Memory B cell (primary cell): ENCODE measurements at places on chromosomes 3 and 15.

DNA sequence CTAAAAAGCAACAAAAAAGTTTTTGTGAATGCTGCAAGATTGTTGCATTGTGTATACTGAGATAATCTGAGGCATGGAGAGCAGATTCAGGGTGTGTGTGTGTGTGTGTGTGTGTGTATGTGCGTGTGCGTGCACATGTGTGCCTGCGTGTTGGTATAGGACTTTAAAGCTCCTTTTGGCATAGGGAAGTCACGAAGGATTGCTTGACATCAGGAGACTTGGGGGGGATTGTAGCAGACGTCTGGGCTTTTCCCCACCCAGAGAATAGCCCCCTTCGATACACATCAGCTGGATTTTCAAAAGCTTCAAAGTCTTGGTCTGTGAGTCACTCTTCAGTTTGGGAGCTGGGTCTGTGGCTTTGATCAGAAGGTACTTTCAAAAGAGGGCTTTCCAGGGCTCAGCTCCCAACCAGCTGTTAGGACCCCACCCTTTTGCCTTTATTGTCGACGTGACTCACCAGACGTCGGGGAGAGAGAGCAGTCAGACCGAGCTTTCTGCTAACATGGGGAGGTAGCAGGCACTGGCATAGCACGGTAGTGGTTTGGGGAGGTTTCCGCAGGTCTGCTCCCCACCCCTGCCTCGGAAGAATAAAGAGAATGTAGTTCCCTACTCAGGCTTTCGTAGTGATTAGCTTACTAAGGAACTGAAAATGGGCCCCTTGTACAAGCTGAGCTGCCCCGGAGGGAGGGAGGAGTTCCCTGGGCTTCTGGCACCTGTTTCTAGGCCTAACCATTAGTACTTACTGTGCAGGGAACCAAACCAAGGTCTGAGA, 4.7 kb downstream of the BHLHE40 start:
- DNase-seq: peak; percentile 81

GRCh38 chr3:70543493-70543892, 231.1 kb upstream of the MDFIC2 start:
- no peak for DNase-seq

- no peak for DNase-seq
Observed at GRCh38 chr3:52172262-52172757, 18.1 kb upstream of the POC1A start.

- no peak for DNase-seq
Observed at GRCh38 chr3:190699776-190700175, 162.7 kb downstream of the GMNC start.

DNA sequence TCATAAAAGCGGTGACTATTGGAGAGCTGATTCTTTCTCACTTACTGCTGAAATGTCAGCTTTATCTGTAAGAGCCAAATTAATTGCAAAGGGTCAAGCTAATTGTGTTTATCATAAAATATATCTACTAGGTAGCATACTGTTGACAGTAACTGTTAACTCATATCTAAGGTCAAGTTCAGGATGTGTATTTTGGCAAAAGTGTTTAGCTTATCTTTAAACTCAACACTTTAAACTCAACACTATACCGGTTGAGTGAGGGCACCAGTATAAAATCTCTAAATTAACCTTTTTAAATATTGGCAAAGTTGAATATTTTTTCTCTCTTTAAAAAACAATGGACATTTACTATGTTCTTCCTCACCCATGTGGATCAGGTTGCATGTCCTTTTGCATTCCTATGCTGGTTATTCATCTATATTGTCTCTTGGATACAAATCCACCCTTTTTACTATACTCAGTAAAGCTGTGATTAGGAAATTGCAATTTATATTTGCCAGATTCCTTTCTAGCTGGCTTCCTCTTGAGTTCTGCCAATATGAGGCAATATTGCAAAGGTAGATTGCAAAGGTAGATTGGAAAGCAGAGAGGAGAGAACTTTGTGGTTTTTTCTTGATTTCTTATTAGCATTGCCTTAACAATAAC, 344.6 kb upstream of the DCBLD2 start:
- no peak for DNase-seq

DNA sequence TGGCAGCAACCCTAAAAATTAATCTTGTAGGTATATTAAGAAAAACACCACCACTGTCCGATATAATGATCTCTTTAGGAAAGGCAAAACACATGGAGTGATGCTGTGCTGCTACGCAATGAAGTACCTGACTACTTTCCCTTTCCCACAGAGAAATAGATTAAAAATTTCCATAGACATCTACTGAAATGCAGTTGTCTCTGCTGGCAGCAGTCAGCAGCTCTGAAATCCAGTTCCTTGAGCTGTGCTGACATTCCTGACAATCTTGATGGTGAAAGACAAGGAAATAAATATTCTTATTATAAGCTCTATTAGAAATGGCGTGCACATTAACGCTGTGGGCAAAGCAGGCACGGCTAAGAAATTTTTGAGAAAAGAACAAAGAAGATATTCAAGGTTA, 287.6 kb downstream of the IL5RA start:
- no peak for DNase-seq
